T-helper 17 cell (primary cell): ENCODE measurements at places on chromosomes 13 and 19.

- DNase-seq: no peak
Measured at GRCh38 chr13:81017513-81018152, 676.7 kb upstream of the SPRY2 start.

GRCh38 chr19:7670150-7670783, 1.4 kb downstream of the RETN start:
- no peak for DNase-seq

DNA sequence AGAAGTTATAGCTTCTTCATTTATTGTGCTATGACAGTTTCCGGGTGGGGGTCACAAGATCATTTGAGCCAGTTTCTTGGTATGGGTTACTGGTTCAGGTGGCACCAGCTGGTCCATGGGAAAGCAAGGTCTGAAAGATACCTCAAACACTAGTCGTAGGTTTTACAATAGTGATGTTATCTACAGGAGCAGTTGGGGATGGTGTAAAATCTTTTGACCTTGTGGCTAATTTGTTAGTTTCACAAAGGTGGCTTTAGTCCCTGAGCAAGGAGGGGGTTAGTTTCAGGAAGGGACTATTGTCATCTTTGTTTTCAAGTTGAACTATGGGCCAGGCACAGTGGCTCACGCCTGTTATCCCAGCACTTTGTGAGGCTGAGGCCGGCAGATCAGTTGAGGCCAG, 24.6 kb downstream of the CHST8 start:
- DNase-seq: no peak

DNA sequence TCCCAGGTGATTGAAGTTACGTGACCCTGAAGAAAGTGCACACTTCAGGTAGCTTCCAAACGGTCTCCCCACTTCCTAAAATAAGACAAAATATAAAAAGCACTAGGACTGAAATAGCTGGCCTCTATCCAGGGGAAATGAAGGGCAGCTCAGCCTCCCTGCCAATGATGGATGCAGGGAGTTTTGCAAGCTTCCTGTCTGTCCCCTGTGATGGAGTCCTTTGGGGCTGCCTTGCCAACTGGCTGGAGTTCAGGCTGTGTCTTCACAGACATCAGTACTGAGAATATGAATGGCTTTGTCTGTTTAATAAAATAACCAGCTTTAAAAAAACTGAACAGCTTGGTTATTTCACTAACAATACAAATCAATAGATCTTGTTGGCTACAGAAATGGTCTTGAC, 101.4 kb upstream of the GPR12 start:
- no peak for DNase-seq

DNA sequence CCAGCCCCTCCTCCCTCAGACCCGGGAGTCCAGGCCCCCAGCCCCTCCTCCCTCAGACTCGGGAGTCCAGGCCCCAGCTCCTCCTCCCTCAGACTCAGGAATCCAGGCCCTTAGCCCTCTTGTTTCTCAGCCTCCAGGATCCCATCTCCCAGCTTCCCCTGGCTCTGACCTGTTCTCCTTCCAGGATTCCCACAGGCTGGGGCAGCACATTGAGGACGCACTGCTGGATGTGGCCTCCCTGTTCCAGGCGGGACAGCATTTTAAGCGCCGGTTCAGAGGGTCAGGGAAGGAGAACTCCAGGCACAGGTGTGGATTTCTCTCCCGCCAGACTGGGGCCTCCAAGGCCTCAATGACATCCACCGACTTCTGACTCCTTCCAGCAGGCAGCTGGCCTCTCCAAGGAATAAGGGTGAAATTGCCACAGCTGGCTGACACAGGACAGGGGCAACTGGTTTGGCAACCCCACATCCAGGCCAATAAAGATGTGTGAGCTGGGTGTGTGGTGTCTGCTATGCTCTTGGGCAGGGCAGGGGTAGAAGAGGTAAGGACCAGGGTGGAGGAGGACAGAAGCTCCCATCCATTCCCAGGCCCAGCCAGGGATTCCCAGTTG, 22.4 kb downstream of the CPT1C start:
- no peak for DNase-seq

- no peak for DNase-seq
Measured at GRCh38 chr13:98286799-98287198, 109.7 kb upstream of the RNF113B start.

GRCh38 chr13:70171151-70171550, 62.9 kb upstream of the KLHL1 start:
- DNase-seq: no peak

GRCh38 chr19:20067943-20068342, 9.9 kb upstream of the ZNF90 start:
- no peak for DNase-seq

DNA sequence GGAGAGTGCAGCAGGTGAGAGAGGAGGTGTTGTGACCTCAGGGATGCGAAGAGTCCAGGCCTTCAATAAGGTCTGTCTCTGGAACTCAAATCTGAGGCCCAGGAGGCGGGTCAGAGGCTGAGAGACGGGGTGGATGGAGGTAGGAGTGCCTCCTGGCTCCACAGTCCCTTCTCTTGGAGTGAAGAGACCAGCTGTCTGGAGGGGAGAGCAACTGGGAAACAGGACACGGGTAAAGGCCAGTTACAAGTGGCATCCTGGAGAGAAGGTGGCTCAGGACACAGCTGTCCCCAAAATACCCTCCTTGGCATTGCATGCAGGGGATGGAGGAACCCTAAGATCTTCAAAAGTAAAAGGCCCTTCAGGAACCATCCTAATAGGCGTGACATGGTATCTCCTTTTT, 19.2 kb downstream of the PDE4A start:
- DNase-seq: no peak

DNA sequence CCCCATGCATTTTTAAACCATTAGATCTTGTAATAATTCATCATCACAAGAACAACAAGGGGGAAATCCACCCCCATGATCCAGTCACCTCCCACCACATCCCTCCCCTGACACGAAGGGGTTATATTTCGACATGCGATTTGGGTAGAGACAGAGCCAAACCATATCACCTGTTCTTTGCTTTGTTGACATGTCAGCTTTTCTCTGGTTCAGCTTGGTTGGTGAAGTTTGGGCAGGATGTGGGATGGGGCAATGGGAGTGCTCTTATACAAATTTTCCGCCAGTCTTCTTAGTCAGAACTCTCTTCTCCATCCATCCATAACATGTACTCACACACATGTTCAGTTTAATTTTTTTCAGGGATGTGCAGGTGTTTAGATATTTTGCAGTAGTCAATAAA, 12.9 kb downstream of the TPP2 start:
- DNase-seq: no peak

GRCh38 chr13:89923736-89924135, 1423.8 kb upstream of the MIR17HG start:
- no peak for DNase-seq

- DNase-seq: peak; percentile 5
Measured at GRCh38 chr19:58440556-58440955, 603 bp upstream of the ZNF132 start.

DNA sequence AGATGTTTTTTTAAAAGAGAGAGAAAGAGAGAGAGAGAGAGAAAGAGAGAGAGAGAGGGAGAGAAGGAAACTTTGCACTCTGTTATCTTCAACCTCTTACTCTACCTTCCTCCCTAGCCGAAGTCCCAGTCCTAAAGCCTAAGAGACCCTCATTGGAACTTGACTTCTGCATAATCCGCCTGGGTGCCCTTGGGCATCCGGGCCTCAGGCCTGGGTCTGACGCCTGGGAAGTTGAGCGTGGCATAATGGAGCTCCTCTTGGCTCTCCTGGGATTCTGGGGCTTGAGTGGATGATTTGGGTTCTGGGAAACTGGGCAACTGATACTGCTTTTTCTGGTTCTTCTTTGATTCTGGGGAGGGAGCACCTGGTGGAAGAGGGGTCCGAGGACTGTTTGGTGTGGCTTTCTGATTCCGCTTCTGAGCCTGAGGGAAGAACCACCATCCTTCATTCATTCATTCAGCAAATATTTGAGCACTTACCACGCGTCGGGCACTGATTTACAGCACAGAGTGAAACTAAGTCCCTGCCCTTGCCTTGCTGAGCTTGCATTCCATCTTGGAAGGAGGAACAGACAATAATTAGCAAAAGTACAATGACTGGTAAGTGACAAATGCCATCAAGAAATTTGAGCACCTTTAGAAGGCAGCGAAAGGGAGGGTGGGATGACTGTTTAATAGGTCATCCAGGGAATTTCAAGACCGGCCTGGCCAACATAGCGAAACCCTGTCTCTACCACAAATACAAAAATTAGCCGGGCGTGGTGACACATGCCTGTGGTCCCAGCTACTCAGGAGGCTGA, 6.3 kb downstream of the SIGLEC10 start:
- DNase-seq: no peak

GRCh38 chr13:31781064-31781463, 41.7 kb downstream of the RXFP2 start:
- DNase-seq: no peak

DNA sequence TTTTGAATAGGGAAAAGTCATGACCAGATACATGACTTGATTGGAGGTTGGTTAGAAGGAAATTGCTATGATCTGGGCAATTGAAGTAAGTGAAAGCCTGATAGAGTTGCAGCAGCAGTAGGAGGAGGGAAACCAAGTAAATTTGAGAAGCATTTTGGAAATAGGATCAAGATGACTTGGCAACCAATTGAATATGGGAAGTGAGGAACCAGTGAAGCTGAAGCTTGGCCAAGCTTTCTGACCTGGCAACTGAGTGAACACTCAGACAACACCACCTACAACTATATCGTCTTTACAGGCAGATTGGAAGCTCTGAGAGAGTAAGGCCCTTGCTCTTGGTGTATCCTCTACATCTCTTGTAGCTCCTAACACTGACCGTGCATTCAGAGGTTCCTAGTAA, 16.2 kb upstream of the KATNAL1 start:
- no peak for DNase-seq

DNA sequence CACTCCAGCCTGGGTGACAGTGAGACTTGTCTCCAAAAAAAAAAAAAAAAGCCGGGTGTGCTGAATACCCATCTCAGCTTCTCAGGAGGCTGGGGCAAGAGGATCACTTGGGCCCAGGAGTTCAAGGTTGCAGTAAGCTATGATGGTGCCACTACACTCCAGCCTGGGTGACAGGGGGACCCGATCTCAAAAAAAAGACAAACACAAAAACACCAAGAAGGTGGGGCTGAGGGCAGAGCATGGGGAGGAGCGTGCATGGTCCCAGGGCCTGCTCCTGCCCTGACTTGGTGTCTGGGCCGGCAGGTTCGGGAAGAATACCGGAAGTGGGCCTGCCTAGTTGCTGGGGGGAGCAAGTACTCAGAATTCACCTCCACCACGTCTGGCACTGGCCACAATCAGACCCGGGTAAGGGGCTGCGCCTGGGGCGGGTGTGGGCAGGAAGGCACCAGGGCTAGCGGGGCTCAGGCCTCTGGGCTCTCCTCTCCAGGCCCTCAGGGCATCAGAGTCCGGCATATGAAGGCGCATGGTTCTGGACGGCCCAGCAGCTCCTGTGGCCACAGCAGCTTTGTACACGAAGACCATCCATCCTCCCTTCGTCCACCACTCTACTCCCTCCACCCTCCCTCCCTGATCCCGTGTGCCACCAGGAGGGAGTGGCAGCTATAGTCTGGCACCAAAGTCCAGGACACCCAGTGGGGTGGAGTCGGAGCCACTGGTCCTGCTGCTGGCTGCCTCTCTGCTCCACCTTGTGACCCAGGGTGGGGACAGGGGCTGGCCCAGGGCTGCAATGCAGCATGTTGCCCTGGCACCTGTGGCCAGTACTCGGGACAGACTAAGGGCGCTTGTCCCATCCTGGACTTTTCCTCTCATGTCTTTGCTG, 11.3 kb downstream of the DDX39A start:
- DNase-seq: no peak

DNA sequence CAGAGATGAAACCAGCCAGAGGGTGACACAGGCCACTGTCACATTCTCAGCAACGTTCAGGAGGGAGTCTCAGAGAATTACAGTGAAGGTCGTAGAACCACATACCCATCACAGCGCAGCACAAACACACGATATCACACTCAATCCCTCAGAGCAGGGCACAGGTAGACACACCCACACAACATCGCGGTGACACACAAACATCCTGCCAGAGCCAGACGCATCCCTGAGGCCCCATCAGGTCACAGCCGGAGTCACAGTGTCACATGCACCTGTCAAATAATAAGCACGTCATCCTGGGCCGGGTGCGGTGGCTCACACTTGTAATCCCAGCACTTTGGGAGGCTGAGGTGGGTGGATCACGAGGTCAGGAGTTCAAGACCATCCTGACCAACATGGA, 17.5 kb downstream of the ELAVL3 start:
- DNase-seq: no peak

DNA sequence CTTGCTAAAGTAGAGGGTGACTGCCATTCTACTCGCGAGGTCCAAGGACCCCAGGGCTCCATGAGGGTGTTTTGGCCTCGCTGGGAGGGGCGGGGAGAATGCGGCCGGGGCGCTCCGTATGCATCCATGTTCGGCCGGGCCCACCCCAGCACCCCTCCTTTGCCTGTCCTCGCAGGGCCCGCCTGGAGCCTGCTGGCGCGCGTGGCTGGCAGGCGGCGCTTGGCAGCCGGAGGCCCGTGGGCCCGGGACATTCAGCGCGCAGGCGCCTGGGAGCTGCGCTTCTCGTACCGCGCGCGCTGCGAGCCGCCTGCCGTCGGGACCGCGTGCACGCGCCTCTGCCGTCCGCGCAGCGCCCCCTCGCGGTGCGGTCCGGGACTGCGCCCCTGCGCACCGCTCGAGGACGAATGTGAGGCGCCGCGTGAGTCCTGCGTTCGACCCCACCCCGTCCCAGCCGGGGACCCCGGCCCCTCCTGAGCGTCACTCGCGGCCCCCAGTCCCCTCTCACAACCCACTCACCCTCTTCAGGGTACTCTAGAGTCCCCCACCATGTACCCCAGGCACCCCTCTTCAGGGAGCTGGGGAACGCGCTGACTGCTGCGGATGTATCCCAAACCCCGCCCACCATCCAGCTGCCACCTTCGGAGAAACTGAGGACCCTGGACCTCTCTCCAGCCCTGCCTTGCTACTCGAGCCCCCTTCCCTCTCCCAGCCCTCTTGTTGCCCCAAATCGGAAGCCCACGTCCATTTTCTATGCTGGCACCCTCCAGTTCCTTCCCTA, 4.1 kb downstream of the DLL3 start:
- peak; percentile 74 for DNase-seq

GRCh38 chr19:12232961-12233360, 61.7 kb downstream of the ZNF44 start:
- no peak for DNase-seq
